Activated CD4-positive, alpha-beta T cell treated with anti-CD3 and anti-CD28 coated beads, Interleukin-10, Interleukin-2, amounts not matched to agents 100 ng/mL and 50 ng/mL, durations not matched to agents 16 hours and 8 hours (primary cell): ENCODE measurements at places on chromosomes 5 and 9.

GRCh38 chr5:35203403-35203802 is 26.9 kb downstream of the PRLR start:
- DNase-seq = no peak

DNA sequence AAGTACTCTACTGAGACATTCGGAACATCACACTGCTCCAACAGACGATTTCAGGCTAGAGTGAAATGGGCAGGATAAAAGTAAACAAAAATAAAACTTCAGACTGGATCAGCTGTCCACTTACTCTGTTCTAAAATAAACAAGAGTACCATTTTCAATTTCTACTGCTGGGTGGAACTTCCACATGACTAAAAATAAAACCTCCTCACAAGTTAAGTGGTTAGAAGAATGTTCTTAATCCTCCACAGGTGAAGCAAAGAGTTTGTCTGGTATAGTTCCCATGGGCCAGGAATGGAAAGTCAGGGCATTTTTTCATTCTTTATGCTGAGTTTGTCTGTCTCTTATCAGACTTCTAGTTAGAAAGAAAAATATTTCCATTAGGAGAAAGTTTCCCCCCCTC is 15.7 kb downstream of the NUDT12 start:
- DNase-seq = no peak

GRCh38 chr9:121827251-121827967 is 176.0 kb downstream of the DAB2IP start:
- no peak for DNase-seq

- DNase-seq = no peak
These were observed 8.1 kb downstream of the SPINK14 start for GRCh38 chr5:148176480-148176879.

- no peak for DNase-seq
These were observed 50.7 kb downstream of the ATG10 start for GRCh38 chr5:82022499-82022898.
